H1 (cell line): ENCODE measurements at places on chromosomes 12 and 14.
A peak's percentile ranks its signal among the peaks of the same experiment; 100 is the strongest.

DNA sequence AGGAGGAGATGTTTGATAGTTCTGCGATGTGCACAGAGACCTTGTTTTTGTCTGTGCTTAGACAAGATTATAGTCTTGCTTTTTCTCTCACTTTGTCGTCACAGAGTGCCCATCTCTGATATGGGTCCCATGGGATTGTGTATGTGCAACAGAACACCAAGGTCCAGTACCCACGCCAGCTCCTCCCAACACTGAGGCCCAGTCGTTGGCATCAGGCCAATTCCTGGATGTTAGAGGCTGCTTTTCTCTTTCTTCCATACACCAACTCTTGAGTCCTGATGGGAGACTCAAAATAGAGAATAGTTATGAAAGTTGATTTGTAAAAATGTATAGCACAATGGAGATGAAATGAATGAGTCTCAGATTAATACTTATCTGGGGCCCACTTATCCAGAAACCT, 22.7 kb upstream of the PRMT8 start:
- no peak for DNase-seq

DNA sequence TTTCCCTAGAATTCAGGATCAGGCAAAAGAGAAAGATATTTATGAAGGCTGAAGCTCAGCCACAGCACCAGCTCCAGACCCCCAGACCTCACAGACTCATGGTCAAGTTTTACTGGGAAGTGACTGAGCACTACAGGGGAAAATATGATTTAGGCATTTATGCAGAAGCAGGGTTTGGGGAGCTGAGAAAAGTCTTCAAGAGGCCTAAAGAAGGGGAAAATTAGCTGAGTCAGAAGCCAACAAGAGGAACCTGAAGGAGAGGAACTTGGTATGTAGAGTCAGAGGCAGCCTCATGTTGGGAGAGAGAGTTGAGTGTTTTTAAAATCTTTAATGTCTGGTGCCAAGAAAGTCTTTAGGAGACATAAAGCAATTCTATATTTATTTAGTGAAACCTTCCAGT, 63.0 kb downstream of the FOS start:
- no peak for DNase-seq

- no peak for DNase-seq
Observed at GRCh38 chr14:77242752-77243151, 28.3 kb downstream of the NGB start.

DNA sequence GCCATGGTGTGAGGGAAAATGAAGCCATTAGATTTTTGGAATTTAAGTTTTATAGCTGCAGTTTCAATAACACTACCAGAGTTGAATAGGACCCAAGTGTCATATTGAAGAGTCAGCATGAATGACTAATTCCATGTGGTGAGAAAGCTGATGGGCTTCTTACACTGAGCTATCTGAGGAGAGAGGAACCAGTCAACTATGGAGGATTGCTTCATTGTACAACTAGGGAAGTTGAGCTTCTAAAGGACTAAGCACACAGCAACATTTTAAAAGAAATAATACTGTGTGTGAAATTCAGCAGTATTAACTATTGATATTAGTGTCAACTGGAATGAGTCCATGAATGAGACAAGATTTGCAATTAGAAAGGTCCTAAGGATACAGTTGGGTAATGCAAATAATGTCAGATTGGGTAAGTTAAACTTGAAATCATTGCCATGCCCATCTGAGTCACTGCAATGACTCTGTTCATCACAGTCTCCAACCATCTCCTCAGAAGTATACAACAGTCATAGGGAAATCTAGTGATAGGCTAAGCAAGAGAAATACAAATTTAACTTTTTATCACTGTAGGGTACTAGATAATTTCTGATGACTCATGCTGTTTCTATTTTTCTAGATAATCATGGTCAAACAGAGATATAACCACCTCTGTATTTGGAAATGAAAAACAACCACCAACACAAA, 394.2 kb downstream of the FSCB start:
- no peak for DNase-seq

GRCh38 chr14:71395151-71395604, 487.9 kb downstream of the PCNX1 start:
- no peak for DNase-seq

GRCh38 chr14:34700622-34701130, 13.7 kb downstream of the CFL2 start:
- DNase-seq: no peak

DNA sequence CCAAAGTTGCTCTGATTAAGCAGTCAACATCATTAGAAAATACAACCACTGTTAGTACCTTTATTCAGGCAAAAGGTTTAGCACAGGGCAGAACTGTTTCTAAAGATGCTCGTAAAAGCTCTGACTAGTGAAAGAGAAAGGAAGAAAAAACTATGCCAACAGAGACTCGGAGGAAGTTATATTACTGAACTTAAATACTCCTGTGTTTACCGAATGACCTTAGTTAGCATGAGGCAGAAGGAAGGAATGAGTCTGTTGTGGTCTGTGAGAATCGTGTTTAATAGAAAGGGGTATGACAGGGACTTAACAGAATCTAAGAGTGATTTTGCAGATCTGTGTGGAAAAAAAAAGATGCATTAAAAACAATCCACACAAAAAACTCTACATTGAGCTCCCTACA, 84.1 kb upstream of the OVCH1 start:
- no peak for DNase-seq

- DNase-seq: no peak
Observed at GRCh38 chr12:131092901-131093603, 139.3 kb downstream of the ADGRD1 start.

DNA sequence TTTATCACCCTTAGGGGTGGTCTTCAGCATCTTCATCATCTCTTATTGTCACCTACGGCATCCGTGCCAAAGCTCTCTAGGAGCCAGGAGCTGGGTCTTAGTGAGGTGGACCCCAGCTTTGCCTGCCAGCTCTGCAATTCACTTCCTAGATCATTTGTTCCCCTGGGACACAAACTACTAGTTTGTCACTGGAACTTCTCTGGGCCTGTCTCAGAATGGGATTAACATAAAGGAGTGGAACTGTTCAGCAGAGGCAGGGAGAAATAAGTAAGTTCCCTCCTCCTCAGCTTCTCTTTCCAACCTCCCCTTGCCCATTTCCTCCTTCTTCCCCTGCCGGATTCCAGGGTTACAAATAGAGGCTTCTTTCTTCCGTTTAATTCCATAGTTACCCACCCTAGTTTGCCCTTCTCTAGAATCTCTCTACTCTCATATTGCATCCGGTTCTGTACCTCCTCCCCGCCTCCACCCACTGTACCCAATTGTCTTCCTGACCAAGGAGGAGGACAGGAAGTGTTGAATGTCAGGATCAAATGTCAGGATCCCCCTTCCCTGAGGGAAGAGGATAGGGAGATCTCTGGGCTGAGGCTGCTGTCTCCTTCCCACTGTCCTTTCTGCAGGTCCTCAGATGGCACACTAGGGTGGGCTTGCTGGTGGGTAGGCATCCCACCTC, 25.0 kb downstream of the LARP4 start:
- no peak for DNase-seq

DNA sequence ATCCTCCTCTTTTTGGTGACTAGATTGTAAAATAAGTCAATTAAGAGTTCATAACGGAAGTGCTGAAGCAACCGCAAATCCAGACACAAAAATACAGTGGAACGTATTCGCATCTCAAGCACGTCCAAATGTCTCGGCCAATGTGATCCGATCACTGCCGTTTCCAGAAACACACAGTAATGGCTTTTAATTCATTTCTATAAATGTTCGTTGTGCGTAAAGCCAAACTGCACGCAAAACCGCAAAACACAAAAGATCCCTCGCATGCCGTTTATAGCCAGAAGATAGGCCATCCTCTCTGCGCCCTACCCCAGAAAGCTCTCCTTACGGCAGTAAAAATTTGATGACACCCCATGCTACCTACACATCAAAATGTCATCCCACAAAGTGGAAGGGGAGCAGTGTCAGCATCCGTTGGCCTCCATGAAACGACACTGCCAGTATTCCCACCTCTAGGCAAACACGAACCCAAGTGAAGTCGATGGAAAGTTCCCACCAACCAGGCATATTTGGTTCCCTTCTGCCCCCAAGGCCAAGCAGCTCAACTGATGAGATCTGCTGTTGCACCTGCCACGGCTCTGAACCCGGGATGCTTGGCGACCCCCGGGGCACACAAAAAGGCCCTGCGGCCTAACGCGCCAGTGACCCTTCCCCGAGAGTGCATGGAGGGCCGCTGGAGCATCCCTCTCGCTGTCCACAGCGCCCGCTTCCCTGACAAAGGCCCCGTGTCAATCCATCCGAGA, 1.4 kb downstream of the HECTD4 start:
- peak; percentile 63 for DNase-seq

- DNase-seq: no peak
Observed at GRCh38 chr12:2691345-2692071, 103.3 kb upstream of the FKBP4 start.

- no peak for DNase-seq
Observed at GRCh38 chr12:8475508-8476203, 19.9 kb downstream of the CLEC6A start.

DNA sequence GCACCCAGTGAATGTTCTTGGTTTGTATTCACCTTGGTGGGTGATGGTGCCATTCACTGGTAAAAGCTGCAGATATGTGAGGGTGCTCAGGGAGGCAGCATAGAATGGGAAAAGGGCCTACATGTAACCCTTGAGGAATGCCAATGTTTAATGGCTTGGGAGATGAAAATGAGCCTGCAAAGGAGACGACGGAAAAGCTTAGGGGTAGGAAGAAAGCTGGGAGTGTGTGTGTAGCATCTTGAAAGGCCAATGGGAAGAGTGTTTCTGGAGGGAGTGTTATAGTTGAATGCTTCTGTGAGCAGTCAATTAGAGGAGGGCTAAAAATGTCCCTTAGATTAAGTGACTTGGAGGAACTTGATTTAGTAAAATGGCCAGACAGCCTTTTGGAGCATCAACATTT, 24.9 kb downstream of the PPM1A start:
- DNase-seq: no peak

DNA sequence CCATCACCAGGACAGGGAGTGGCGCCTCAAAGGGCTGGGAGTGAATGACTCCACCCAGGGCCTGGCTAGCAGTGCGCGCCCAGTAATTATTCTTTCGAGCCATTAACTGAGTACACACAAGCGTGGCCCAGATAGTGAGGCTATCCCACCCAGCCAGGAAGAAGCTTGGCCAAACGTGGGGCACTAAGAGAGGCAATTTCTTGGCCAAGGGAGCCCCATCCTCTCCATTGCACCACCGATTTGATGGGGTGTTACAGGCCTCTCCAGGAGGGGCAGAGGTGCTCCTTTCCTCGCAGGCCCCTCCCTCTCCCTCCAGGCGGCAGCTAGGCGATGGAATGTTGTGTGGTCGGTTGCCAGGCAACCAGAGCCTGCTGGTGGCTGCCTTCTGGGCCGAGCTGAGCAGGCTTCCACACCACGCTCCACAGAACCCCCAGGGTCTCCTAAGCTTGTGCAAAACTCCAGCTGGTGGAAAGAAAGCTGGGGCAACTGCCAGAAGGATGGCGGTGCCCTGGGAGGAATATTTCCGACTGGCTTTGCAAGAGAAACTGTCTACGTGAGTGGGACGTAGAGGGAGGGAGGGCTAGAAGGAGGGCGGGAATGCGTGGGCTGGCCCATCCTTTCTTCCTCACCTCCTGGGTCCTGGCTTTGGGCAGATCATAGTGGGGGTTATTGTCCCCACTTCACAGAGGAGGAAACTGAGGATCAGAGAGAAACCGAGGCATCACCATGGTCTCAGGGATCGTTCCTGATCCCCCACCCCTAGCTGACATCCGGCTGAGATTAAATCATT, at the start of gene CFAP73:
TSS of gene CFAP73 (plus strand) at position 364 of the 790 bp plus-strand sequence. CDS start at position 498, 134 bp downstream.
- peak; percentile 89 for DNase-seq

GRCh38 chr12:20490213-20490612, 121.9 kb downstream of the PDE3A start:
- DNase-seq: no peak

- DNase-seq: no peak
Observed at GRCh38 chr12:56358836-56359532, 923 bp downstream of the STAT2 start.

- no peak for DNase-seq
Observed at GRCh38 chr12:49648712-49649003, 25.3 kb downstream of the PRPF40B start.

DNA sequence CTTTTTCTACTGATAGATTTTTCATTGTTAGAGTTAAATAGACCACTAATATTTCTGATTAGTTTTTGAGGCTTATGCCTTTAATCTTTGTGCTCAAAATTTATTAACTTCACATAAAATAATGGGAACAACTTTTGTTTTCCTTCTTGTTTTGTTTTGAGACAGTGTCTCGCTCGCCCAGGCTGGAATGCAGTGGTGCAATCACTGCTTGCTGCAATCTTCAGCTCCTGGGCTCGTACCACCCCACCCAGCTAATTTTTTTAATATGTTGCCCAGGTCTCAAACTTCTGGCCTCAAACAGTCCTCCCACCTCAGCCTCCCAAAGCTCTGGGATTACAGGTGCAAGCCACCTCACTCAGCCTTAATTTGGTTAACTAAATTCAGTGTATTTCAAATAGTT, 16.8 kb downstream of the SCFD1 start:
- no peak for DNase-seq

- no peak for DNase-seq
Observed at GRCh38 chr14:101666264-101666663, 95.2 kb upstream of the PPP2R5C start.

- DNase-seq: no peak
Observed at GRCh38 chr12:24088751-24089509, 139.5 kb upstream of the SOX5 start.
